ENCODE measurements at places on chromosomes 5 and 9.

DNA sequence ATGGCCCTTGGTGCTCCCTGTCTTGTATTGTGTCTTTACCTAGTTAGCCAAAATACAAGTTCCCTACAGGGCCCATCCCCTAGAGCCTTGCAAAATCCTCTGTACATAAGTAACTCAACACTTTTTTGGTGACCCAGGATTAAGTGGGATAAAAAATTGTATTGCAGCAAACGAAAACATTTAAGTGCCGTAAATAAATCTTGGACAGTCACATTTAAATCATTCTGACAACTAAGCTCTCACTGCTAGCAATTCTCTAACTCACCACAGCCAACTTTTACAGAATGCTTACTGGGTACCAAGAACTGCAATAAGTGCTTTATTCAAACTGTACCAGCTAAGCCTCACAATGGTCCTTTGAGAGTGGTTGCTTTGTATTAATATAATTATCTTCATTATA, 56.6 kb downstream of the GNAQ start:
- DNase-seq = no peak

DNA sequence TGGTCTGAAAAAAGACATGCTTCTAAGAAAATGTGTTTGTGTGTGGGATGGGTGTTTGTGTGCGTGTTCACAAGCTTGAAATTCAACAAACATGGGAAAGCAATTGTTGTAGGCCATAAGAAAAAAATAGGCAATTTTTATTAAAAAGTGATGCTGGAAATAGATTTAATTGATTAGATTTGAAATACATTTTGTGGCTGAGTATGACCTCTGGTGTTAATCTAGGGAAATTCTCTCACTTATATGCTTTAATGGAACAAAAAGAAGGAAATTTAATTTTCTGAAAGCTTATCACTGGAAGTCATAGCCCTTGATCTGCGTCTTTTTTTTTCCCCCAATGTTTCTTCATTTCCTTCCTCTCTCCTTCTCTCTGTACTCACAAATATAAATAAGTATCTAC, 3.5 kb upstream of the KCNN2 start:
- DNase-seq = no peak

- no peak for DNase-seq
These were observed 25.8 kb upstream of the MED10 start for GRCh38 chr5:6404129-6404528.

DNA sequence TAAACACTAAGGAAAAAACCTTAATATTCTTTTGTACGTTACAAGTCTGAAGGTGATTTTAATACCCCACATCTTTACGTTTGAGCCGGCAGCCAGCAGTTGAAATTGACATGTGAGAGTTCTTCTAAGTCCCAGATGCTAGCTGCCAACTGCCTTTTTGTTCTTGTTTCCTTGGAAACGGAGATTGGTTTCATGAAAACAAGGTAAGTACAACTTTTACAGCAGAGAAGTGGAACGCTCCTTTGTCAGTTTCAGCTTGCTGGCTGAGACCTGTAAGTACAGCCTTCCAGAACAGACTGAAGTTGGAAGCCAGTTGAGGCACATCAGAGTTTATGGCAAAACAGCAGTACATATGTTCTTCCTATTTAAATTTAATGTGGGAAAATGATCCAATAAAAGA, 1018.4 kb upstream of the ARRDC3 start:
- DNase-seq = peak; percentile 23

DNA sequence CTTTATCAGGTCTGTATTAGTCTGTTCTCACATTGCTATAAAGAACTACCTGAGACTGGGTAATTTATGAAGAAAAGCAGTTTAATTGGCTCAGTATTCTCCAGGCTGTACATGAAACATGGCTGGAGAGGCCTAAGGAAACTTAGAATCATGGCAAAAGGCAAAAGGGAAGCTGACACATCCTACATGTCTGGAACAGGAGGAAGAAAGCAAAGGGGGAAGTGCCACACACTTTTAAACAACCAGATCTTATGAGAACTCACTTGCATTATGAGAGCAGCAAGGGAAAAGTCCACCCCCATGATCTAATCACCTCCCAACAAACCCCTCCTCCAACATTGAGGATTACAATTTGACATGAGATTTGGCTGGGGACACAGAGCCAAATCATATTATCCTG, 132.1 kb downstream of the PCSK1 start:
- DNase-seq = no peak

- DNase-seq = no peak
These were observed 11.4 kb upstream of the CRHBP start for GRCh38 chr5:76941442-76941841.

GRCh38 chr5:2383698-2384065, 367.8 kb downstream of the IRX2 start:
- no peak for DNase-seq

DNA sequence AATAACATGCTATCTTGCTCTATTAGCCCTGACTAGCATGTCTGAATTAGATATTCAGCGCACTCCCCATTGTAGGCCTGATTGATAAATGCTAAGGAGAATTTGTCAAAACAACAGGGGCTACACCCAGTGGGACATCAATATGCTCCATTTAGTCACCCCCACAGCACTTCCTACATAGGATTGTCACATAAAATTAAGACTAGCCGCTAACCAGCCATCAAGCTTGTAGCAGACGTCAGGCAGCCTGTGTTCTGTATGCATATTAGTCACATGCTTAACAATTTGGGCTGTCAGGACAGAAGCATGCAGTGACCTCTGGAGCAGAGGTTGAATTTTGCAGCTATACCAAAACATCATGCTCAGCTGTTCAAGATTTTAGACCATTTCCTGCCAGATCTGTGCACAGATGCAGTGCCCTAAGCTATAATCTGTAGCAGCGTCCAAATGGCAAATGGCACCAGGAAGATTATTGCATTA, 197.4 kb upstream of the ISL1 start:
- DNase-seq = no peak

- no peak for DNase-seq
These were observed 44.9 kb upstream of the SLC12A2 start for GRCh38 chr5:128038643-128039042.

GRCh38 chr5:143707806-143708205, 104.2 kb upstream of the HMHB1 start:
- no peak for DNase-seq

- no peak for DNase-seq
These were observed 13.3 kb downstream of the ALDH1B1 start for GRCh38 chr9:38405785-38406184.

All from femur (tissue), 1 donor.